ENCODE measurements at places on chromosomes 13 and 19.
A peak's percentile ranks its signal among the peaks of the same experiment; 100 is the strongest.

DNA sequence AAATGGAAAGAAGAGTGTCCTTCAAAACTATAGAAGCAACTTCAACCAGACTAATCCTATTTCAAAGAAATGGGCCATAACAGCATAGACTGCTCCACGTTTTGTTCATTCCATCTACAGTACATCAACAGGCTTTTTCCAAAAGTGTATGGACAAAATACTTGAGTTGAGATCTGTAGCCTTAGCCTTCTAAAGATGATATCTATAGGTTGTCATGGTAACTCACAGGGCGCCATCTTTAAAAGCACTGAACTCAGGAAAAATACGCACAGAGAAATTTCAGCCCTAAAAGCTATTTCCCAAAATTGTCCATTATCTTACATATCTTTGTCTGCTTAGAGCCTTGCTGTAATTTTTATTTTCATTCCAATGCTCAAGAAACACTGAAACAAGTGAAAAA, 439.4 kb upstream of the NBEA start:
- no peak for DNase-seq

GRCh38 chr13:49652355-49653305, 24.3 kb downstream of the ARL11 start:
- DNase-seq, result no peak

GRCh38 chr19:16637535-16637934, 9.5 kb upstream of the MED26 start:
- no peak for DNase-seq

GRCh38 chr13:51971520-51972426, 39.5 kb downstream of the ATP7B start:
- no peak for DNase-seq

DNA sequence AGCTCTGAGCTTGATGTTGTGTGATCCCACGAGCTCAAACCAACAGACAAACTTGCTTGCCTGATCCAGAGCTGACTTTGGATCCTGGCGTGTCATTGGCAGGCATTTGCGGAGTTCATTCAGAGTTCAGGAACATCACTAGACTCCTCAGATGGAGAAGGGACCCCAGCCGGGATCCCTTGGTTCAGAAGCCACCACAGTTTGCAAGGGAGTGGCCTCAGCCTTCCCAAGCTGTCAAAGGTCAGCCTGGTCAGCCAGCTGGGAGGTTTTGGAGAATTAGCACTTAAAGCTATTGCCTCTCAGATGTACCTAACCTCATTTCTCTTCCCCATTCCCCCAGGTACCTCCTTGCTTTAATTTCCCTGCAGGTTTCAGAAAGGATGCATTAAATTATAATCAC, 208.8 kb upstream of the SOX21 start:
- no peak for DNase-seq

- no peak for DNase-seq
Observed at GRCh38 chr13:19955873-19956559, 2.5 kb upstream of the ZMYM2 start.

DNA sequence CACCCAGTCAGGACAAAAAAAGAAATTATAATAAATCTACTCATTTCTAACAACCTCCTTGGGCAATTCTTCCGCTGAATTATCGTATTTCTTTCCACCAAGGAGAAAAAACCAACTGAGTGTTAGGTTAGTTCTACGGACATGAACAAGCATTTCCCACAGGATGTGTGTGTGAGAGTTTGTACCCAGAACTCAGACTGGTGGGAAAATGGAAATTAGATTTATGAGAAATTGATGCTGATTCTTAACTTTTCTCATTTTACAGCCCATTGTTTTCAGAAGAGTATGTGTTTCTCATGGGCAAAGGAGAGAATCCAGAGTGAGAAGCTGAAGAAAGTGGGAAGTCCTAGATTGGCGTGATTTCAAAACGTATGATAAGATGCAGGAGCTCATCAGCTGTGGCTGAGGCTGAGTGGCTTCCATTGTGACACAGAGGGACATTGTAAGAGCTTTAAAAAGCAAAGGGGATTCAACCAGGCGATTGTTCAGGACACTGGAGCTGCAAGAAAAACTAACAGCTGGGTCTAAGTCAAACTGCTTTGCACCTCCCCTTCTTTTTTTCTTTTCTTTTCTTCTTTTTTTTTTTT, 184.7 kb upstream of the ARGLU1 start:
- no peak for DNase-seq

GRCh38 chr19:35755550-35756376, 1.1 kb downstream of the HSPB6 start:
- DNase-seq, result no peak

DNA sequence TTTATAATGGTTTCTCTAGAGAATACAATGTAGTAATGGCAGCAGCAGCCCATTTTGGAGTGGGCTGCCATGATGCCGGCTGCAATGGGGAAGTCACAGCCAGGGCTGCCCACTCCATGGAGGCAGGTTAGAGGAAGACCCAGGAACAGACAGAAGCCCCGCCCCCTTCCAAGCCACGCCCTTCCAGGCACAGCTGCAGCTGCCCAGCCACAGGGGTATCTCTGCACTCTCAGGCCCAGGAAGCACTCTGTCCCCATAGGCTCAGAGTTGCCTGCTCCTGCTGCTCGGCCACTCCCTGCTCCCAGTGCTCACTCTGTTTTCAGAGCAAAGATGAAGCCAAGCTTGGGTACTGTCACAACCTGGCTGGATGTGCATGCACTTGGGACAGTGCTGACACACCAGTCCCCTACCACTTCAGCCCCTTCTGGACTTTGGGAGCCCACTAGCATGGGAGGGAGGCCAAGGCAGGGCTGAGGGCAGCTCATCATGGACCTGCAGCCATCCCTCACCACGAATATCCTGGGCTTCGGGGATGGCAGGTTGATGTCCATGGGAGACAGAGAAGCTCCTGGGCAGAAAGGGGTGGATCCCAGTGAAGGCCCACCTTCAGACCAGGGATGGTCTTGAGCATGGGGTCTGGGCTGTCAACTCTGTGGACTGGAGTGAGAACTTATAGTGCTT, 1224.2 kb downstream of the SLITRK5 start:
- DNase-seq, result no peak

GRCh38 chr13:75368167-75368566, 113.8 kb downstream of the TBC1D4 start:
- DNase-seq, result peak; percentile 63

- DNase-seq, result no peak
Observed at GRCh38 chr13:25992076-25992475, 59.7 kb downstream of the SHISA2 start.

DNA sequence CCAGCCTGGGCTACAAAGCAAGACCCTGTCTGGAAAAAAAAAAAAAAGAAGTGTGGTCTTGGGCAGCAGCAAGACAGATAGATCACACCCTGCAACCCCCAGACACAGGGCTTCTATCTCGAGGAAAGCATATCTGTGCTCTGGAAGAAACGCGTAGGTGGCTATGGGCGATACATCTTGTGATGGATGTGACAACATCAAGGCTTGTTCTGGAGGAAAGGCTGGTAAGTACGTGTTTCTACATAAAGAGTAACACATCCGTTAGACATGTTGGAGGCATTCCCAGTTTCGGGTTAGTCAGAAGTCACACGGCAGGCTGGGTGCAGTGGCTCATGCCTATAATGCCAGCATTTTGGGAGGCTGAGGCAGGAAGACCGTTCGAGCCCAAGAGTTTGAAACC, 6.6 kb upstream of the DHDH start:
- DNase-seq, result peak; percentile 94

DNA sequence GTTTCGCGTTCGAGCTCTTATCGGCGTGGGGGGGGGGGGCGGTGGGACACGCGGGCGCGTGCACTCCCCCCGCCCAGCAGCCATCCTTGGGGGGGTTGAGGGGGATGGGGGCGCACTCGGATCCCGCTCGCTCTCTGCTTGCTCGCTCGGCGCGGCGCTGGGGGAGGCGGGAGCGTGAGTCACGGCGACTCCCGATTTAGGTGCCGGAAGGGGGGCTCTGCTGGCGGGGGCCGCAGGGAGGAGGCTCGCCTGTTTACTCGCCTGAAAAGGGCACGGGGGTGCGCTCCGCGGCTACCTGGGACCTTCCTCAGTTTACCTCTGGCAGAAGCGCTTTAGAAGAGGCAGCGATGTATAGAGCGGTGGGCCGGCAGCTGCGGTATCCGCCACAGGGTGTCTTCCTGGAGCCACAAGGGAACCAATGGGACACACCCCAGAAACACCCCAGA, 1.1 kb upstream of the PDE4A start:
- DNase-seq, result no peak

DNA sequence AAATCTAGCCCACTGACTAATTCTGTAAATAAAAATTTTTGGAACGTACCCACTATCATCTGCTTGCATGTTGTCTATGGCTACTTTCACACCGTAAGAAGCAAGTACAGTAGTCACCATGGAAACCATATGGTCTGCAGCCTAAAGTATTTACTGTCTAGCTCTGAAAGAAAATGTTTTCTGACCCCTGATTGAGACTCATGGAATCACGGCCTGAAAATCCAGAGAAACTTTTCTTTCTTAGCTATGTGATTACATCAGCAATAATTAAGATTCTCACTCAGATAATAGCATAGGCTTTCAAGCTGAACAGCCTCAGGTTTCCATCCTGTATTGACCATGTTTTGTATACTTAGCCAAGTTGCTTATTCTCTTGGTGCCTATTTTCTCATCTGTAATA, 264.6 kb downstream of the NHLRC3 start:
- DNase-seq, result no peak

GRCh38 chr13:39469676-39470075, 133.3 kb downstream of the LHFPL6 start:
- no peak for DNase-seq

DNA sequence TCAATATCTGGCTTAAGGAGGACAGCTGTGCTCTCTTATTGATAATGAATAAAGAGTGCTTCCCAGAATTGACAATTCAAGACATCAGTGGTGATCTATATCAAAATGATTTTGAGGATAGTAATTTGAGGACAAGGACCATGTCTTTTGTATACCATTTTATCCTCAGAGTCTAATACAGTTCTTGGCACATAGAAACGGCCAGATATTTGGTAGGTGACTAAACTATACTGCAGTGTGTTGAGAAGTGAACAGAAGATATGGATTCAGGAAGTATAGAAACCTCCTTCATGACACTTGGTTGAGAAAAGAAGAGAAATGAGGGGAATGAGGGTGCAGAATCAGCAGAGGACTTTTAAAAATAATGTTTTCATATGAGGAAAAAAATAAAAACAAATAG, 16.1 kb upstream of the LMO7 start:
- DNase-seq, result no peak

DNA sequence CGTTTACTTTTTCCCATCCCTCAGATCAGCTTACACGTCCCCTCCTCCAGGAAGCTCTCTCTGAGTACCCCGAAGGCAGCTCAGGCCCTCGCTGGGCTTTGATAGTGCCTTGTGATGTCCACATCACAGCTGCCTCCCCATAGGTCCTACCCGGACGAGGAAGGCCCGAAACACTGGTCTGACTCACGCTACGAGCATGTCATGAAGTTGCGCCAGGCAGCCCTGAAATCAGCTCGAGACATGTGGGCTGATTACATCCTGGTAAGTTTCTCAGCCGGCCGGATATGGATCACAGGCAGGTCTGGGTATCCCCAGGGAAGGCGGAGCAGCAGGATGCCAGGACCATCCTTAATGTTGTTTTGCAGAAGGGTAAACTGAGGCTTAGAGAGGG, 4.8 kb downstream of the COLGALT1 start:
- no peak for DNase-seq

DNA sequence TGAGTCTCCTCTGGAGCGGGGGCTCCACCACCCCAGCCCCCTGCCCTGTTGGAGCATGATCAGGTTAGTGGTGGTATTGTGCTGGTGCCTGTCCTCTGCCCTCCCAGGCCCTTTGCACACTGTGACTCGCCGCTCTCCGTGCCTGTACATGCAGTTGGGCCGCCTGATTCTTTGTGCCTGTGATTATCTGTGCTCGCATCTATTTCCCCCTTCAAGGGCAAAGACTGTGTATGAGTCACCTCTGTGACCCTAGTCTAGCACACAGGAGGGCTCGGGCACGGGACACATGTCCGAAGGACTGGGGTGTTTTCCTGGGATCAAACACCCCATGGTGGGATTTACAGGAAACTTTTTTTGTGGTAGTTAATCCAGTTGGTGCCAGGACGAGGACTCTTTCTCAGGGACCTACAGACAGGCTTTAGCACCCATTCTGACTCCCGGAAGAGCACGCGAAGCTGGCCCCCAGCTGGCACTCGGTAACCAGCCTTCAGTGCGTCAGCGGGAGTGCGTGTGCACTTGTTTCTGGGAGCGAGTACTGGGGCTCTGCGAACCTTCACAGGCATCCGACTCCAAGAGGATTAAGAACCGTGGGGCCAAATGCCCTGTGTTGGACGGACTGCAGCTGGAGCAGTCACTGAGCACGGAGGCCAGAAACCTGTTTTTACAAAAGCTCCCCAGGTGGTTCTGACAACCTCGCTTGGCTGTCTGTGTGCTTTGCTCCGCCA, 6.7 kb downstream of the PPP1R37 start:
- DNase-seq, result peak; percentile 97

DNA sequence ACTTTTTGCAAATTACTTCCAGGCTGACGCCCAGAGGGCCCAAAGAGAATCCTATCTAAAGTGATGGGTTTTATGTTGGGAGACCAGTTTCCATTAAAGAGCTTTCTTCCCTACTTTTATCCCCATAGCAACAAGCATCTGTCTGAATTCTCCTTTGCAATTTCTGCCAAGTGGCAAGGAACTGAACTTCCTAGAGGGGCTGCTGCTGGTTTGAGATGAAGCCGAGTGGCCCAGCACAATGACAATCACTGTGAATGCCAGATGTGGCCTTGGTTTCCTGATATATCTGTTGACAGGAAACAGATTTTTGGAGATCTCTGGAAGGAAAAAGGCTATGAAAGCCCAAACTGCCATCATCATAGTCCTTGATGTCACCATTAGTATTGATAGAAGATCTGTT, 198.6 kb downstream of the OXGR1 start:
- DNase-seq, result no peak

DNA sequence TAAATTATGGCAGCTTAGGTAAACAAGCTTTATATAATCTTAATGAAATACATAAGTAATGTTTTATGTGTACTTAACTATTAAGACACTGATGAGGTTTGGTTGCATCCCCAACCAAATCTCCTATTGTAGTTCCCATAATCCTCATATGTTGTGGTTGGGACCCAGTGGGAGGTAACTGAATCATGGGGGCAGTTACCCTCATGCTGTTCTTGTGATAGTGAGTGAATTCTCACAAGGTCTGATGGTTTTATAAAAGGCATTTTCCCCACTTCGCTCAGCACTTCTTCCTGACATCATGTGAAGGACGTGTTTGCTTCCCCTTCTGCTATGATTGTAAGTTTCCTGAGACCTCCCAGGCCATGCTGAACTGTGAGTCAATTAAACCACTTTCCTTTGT, 212.7 kb downstream of the DIAPH3 start:
- no peak for DNase-seq

- DNase-seq, result no peak
Observed at GRCh38 chr13:93515267-93515666, 288.7 kb downstream of the GPC6 start.

DNA sequence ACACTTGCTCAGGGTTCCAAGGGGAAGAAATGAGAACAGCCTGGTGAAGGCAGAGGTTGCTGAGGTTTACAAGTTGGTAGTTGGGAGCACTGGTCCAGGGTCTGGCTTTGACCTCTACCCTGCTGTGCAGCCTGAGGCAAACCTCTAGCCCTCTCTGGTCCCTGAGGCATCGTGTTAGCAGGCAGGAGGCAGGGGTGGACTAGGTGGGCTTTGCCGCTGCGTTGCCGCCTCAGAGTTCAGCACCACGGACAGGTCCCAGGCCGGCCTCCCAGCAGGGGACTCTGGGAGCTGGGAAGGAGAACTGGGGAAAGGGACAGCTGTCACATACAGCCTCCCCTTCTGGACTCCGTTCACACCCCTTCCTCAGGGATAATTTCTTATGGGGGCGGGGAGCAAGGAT, 3.1 kb downstream of the NCAN start:
- no peak for DNase-seq

All from retinal pigment epithelial cell (primary cell).